ENCODE measurements at places on chromosomes 1 and 21.

DNA sequence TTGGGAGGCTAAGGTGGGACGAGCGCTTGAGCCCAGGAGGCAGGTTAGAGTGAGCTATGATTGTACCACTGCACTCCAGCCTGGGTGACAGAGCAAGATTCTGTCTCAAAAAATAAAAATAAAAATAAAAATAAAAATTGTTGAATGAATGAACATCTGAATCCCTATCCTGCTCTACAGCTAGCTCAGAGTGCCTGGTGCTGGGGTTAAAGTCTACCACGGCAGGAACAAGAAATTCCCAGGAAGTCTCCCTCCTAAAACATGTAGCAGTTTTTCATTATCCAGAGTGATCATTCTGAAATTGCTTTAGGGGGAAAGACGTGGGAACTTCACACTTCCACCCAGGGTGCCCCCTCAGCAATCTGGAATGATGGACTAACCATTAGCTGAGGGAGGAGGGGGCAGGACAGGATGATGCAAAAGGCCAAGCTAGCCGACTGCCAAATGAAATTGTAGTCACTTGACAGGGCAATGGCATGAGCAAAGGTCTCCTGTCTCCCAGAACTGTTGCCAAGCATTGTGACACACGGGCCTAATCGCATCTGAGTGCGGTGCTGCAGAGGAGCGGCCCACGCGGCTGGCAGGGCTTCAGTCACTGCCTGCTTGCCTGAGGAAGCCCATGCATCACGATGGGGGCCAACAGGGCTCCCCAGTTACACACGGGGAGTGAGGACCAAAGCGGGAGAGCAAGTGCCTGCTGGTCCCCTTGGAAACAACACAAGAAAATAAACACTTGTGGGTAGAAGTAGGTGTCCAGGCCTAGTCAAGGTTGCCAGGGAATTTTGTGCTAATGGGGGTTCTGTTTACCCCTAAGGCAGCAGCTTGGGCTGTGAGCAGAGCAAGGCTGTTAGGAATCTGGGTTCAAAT lies 85.7 kb downstream of the NENF start:
- no peak for DNase-seq

DNA sequence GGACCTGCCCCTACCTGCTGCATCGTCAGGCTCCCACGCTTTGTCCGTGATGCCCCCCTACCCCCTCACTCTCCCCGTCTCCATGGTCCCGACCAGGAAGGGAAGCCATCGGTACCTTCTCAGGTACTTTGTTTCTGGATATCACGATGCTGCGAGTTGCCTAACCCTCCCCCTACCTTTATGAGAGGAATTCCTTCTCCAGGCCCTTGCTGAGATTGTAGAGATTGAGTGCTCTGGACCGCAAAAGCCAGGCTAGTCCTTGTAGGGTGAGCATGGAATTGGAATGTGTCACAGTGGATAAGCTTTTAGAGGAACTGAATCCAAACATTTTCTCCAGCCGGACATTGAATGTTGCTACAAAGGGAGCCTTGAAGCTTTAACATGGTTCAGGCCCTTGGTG lies 8.9 kb downstream of the SPATA46 start:
- DNase-seq, result no peak

DNA sequence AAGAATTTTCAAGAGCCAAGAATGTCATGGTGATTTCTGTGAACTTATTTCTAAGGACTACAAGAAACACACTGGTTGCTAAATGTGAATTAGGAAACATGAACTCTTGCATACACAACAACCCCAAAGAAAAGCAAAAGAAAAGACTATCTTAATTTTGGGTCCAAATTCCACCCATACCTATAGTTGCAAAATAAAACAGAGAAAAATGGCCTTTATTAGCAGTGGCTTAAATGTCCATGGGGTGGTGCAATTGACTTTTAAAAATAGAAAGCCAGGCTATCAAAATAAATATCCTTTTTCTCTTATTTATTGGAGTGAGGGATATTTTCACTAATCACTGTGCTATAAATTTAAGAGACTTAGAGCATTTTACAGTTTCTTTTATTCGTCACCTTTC lies 80.9 kb upstream of the DPYD start:
- peak; percentile 15 for DNase-seq

DNA sequence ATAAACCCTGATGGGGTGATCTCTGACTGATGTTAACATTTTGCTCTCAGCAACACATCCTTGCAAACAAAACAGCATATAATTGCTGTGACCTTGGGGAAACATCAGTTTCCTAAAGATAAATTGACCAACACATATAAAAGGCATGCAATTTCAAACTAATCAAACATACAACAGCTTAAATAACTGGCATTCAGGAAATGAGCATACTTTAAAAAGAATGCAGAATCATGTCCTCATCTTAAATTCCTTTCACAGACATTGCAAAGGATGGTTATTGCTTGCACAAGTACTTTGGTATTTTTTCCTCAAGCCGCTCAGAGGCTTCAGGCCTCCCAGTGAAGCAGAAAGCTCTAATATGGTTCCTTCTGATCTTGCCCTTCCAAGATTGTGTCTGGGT lies 53.4 kb upstream of the RGS18 start:
- DNase-seq, result peak; percentile 96

DNA sequence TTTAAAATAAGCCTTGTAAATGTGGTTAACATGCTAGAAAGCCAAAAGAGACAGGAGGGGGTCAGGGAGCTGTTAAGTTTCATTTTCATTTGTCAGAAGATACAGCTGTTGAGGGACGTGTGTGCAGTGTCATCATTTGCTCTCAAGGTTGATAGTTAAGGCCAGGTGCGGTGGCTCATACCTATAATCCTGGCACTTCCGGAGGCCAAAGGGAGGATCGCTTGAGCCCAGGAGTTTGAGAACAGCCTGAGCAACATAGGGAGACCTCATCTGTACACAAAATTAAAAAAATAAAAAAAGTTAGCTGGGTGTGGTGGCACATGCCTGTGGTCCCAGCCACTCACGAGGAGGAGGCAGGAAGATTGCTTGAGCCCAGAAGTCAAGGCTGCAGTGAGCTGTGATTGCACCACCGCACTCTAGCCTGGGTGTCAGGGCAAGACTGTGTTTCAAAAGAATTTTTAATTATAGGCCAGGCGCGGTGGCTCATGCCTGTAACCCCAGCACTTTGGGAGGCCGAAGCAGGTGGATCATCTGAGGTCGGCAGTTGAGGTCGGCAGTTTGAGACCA lies 22.7 kb downstream of the ZBTB8OS start:
- DNase-seq, result no peak

- no peak for DNase-seq
Measured at GRCh38 chr1:166865926-166866325, 10.1 kb downstream of the TADA1 start.

- no peak for DNase-seq
Measured at GRCh38 chr1:100231721-100232120, 17.9 kb downstream of the DBT start.

DNA sequence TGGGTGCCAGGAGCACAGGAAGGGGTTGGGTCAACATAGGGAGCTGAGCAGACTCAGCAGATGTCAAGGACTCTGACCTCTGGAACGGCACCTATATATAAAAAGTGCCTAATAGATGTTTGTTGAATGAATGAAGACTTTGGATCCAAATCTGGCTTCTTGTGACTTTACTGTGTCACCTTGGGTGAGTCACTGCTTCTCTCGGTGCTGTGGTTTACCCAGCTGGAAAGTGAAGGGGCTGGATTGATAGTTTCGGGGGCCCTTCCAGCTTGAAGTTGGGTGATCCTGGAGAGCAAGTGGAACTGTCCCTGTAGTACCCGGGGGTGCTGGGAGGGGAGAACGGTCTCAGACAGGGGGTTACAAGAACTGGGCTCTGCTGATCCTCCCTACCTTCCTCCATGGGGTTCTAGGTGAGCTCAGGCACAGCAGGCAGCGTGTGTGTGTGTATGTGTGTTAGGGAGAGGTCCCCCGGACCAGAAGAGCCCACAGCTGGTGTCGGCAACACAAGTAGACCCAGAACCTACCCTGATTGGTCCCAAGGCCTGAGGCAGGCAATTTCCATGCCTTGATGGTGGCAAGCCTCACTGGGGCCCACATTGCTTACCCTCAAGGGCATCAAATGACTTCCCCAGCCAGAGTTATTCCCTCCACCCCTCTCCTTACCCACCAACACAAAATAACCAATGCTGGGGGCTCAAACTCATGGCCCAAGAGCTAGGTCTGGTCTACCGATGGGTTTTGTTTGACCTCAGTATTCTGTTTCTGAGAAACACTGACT lies 5.5 kb upstream of the PADI1 start:
- no peak for DNase-seq

DNA sequence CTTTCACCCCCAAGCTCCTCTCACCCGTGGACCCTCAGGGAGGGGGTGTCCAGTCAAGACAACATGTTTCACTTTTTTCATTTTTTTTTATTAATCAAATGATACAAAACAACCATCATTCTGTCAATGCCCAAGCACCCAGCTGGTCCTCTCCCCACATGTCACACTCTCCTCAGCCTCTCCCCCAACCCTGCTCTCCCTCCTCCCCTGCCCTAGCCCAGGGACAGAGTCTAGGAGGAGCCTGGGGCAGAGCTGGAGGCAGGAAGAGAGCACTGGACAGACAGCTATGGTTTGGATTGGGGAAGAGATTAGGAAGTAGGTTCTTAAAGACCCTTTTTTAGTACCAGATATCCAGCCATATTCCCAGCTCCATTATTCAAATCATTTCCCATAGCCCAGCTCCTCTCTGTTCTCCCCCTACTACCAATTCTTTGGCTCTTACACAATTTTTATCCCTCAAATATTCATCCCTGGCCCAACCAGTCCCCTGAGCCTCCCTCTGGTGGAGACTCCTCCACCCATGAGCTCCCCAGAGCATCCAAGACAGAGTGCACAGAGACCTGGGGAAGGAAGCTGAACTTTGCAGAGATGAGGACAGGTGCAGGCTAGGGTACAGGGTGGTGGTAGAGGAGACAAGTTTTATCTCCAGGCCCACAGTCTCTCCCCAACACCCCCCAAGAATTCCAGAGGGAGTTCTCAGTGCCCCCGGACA lies 1.4 kb upstream of the S100A16 start:
- no peak for DNase-seq

DNA sequence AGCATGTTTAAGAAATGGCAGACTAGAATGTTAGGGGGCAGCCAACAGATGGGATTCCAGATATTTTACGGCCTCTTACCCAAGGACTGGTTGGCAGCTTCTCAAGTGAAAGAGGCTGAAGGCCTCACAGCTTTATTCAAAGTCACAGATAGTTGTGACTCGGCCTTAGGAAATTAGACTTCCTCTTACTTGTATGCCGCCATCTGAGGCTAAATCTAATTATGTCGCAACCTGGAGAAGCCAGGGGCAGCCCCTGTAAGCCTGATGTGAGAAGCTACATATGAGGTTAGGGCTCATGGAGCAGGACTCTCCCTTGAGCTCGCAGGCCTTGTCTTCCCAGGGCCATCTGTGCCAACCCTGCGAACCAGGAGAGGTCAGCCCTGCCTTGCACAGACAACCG lies 352.5 kb downstream of the HHAT start:
- DNase-seq, result no peak

- DNase-seq, result no peak
Measured at GRCh38 chr1:180144659-180145357, 9.9 kb upstream of the QSOX1 start.

- no peak for DNase-seq
Measured at GRCh38 chr1:28156821-28157220, 19.7 kb downstream of the PTAFR start.

GRCh38 chr1:170063109-170063826 lies 11.2 kb downstream of the KIFAP3 start:
- no peak for DNase-seq

GRCh38 chr1:107254306-107254705 lies 113.5 kb downstream of the NTNG1 start:
- DNase-seq, result no peak

- DNase-seq, result no peak
Measured at GRCh38 chr1:58726581-58726980, 26.7 kb upstream of the MYSM1 start.

DNA sequence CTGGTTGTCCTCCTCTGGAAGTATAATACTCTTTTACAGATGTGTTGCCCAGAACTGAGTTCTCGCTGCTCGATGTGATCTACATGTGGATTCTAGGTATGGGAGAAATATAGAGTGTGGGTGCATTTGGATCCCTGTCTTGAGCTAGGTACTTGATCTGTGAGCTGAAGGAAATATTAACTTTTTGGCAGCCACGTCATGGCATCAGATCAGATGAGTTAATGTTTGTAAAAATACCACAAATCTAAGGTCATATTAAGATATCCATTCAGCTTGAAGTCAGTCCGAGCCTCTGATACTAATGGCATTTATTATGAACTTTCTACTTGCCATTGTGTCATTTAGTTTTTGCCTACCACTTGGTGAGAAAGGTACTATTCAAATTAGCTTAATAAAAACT lies 24.6 kb downstream of the MAPKAPK2 start:
- DNase-seq, result no peak

DNA sequence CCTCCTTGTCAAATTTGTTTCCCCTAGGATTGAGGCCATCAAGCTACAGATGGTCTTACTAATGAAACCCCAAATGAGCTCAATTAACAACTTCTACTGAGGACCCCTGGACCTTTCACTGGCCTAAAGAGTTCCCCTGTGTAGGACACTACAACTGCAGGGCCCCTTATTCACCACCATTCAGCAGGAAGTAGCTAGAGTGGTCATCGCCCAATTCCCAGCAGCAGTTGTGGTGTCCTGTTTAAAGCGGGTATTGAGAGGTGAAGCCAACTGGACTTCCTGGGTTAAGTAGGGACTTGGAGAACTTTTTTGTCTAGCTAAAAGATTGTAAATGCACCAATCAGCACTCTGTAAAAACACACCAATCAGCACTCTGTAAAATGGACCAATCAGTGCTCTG lies 1466.9 kb downstream of the KCNT2 start:
- no peak for DNase-seq

DNA sequence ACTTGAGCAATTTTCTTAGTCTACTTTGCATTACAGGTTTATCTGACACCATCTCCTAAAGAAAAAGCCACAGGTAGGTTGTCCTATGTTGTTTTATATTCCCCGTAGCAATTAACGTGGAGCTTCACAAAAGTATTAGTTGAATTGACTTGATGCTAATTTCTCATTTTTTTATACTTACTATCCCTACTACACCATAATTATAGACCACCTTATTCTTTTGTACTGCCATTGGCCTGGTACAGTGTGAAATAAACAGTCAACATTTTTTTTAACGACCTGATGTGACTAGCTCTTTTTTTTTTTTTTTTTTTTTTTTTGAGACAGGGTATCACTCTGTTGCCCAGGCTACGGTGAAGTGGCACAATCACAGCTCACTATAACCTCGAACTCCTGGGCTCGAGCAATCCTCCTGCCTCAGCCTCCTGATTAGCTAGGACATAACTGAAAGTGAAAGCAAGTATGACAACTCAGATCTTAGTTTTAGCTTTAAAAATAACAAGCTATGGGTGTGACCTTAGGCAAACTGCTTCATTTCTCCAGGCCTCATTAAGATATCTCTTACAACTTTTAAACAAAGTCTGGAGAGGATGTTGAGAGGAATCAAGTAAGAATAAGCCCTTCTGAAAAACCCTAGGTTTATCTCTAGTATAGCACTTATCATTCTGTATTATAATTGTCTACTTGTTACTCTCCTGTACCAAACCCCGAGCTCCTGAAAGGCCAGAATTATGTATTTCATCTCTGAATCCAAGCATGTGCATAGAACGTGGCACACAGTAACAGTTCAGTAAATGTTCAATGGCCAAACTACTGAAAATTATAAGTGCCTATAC lies 49.5 kb downstream of the LUZP1 start:
- DNase-seq, result peak; percentile 30

All from dermis blood vessel endothelial cell (primary cell).